ENCODE measurements at places on chromosomes 7 and 10.

DNA sequence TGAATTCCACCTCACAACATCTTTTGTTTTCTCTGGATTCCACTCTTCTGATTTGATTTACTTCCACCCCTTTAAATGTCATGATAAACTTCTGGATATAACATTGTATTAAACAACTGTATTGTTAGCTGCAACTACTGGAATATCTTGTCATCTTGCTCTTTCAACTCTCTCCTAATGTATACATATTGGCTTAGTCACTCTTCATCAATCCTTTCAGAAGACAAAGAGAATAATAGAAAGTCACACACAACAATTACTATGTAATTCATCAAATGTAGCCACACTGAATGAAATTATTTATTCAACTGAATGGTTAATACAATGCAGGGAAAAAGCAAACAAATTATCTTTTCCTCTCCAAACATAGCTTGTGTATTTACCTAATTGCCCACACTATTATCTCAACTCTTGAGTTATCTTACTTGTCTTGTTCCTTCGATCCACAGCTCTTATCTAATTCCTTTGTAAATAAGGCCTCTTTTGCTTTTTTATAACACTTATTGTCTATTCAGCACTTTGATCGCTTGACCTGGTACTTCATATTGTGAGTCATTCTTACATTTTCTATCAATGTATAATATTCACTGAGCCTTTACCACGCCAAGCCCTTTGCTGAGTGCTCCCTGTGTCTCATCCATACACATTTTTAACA is 16.7 kb downstream of the SEMA3A start:
- DNase-seq = no peak

DNA sequence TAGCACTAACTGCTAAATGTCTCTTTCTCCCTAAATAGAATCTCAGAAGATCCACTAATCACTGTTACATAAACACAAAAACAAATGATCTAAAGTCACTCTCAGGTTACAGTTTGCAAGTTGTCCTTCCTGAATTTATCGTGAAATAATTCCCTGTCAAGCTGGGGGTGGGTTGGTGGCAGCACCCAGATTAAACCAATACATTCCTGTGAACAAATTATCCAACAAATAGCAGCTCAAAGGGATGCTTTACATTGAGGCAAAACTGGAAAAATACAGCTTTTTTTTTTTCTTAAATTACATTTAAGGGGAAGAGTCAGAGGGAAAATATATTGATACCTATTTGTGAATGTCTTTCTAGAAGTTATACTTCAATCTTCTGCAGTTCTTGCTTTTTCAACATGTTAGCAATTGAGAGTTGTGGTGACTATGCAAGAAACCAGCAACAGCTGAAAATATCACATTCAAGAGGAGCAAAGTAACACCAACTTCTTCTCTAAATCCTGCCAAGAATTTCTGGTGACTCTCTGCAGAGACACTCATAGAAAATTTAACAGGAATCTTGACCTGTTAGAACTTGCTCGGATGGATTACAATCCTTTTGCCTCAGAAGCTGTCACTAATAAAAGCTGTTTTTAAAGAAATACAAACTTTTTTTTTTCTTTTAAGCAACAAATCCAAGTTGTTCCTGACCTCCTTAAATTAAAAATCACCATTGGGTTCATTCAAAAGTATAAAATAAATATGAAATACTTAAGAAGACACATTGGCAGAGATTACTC is 18.9 kb downstream of the LMOD2 start:
- DNase-seq = no peak

DNA sequence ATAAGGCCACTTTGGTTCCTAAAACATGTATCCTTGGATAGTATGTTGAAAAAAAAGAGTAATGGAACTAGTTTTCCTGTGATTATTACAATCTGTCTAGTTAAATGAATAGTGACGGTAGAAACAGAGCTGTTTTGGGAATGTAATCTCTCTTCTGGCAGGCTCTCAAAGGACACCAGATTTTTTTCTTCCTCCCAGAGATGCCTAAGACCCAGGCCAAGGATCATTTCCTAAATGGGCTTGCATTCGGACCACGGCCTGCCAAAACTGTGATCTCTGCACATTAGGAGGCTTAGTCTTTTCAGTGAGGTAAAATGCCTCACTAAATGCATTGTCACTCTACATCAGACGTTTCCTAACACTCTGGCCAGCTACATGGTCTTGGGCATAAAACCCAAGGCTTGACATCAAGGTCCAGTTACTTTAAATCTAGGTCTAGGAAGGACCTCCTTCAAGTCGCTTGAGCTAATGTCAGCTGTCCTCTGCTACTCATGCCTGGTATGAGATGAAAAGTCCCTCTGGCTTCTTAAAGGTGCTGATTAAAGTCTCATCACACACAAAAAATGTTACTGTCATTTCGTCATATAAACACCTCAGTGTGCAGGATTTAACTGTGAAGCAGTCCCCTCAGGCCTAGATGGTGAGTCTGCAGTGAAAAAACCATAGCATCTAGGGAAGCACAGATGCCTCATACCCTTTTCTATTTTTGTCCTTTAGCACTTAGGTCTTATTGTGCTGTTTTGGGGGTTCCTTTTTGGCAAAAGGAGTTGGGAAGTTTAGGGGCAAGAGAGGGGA is 47.7 kb downstream of the DLD start:
- no peak for DNase-seq

- DNase-seq = no peak
Measured at GRCh38 chr10:78650122-78650521, 418.6 kb upstream of the ZMIZ1 start.

GRCh38 chr7:155796381-155797261 is 15.6 kb downstream of the SHH start:
- DNase-seq = peak; percentile 9

Measured in NCI-H2029 (cell line).